ELF-1 (cell line): ENCODE measurements at places on chromosomes 2 and 18.
A peak's percentile ranks its signal among the peaks of the same experiment; 100 is the strongest.

DNA sequence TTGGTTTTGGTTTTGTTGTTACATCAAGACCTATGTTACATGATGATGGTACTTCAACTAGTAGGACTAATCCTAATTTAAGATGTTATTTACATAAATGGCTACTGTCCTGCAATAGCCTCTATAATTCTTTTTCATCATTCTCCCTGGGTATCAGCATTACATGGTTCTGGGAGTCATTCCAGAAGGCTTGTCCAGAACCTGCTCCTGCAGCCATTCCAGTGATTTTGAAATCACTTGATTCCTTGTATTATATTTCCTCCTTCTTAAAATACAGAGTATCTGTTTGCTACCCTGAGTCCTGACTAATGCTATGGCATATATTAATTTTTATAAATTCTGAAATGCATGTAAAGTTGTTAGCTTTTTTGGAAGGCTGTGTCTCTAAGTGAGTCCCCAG lies 400.5 kb upstream of the MEIS1 start:
- no peak for DNase-seq

- DNase-seq = no peak
These were observed 2.0 kb downstream of the PPP4R1 start for GRCh38 chr18:9612215-9612830.

GRCh38 chr2:163207693-163208370 lies 369.3 kb upstream of the KCNH7 start:
- DNase-seq = no peak

- DNase-seq = peak; percentile 34
These were observed 51.8 kb downstream of the LIPG start for GRCh38 chr18:49613641-49614151.

DNA sequence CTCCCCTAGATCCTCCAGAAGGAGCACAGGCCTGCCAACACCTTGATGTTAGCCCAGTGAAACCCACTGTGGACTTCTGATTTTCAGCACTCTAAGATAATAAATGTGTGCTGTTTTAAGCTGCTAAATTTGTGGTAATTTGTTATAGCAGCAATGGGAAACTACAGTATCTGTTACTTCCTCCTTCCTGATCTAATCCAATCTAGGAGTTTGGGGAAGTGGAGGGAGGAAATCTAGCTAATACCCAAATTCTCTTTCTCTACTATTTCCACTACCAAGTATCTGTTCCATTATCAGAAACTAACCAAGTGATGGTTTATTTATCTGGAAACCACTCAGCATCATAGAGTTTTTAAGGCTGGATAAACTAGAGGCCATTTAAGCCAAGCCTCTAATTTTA lies 64.9 kb downstream of the AFF3 start:
- DNase-seq = no peak

DNA sequence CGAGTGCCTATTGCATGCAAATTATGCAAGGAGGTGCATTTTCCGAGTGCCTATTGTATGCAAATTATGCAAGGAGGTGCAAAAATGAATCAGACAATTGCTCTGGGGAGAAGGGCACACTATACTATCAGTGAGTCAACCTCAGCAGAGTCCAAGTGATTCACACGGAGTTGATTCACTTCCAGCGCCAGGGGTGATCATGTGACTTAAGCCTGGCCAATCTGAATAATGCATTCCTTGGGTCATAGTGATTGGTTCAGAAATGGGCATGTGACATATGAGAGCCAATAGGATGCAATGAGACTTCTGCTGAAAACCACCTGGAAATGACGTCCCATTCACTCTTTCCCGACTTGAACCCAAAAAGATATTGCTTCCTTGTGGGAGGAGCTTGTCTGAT lies 152.2 kb downstream of the DAW1 start:
- DNase-seq = no peak

GRCh38 chr18:23879544-23879943 lies 135.0 kb upstream of the TTC39C start:
- DNase-seq = no peak

- DNase-seq = no peak
These were observed 100.1 kb downstream of the ICOS start for GRCh38 chr2:204036706-204037105.

DNA sequence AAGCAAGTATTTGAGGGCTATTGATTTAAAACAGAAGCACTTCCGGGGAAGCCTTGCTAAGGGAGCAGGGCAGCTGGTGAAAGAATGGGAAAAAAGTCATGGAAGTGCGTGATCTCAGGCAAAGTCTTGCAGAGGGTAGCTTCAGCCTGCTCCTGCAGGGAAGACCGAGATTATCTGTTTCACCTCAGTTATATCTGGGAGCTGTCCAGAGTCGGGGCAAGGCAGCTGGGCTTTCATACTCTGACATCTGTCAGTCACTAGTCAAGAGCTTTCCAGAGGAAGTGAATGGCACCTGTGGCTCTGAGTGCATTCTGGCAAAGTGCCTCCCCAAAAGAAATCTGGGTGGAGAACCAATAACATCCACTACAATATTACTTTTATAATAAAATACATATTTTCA lies 8.7 kb downstream of the NXPH2 start:
- peak; percentile 13 for DNase-seq

DNA sequence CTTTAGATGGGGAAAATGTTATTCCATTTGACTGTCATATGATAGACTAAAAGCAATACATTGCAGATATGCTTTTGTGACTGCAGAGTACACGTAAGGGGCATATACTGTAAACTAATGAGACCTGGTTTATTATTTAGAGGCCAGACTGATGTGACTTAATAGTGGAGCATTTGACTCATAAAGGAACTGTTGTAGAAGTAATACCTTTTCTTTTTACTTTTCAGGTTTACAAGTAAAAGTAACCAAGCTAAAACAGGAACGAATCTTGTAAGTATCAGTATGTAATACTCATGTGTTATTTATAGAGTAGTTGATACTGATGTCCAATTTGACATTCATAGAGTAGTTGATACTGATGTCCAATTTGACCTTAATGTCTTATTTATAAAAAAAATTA lies 13.1 kb downstream of the RBBP8 start:
- no peak for DNase-seq

DNA sequence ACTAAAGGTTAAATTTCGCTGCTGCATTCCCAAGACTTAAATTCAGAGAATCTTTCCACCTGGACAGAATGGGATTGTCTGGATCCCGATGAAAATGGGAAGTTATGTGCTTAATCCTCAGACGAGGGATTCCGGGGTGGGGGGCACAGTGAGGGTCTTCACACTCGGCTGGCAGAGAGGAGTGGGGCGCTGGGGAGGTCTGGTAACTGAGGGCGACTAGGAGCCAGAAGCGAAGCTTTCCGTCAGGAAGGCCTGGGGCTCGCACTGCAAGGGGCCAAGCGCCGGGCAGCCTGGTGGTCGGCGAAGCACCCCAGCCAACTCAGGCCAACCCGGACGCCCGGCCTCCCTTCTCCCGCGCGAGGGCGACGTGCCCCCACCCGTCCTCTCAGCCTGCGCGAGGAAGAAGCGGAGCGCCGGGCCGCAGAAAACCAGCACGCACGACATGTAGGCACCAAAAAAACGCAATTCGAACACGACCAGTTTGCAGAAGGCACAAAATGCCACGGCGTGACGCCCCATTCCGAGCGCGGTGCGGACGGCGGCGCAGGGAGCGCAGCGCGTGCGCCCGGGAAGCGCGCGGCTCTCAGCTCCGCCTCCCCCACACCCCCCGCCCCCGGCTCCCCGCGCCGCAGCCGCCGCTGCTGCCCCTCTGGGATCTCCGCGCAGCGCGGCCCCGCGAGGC lies 188.1 kb downstream of the ZEB2 start:
- DNase-seq = peak; percentile 78
